ENCODE measurements at places on chromosomes 11 and 22. TPM values are rescaled to one million over a fixed set of nuclear protein-coding genes. Genes with fewer than 3 reads are reported as not detected.

C11orf87 gene
- 0.12 TPM for total RNA-seq

HEPN1 gene
- total RNA-seq, result not detected

OR5D13 gene
- not detected for total RNA-seq

CST6 gene
- total RNA-seq, result 9.2 TPM

ART1 gene
- total RNA-seq, result not detected

CCDC87 gene
- total RNA-seq, result 0.16 TPM

TSPAN32 gene
- total RNA-seq, result not detected

Data from esophagus mucosa (tissue), 1 donor.